ENCODE measurements at places on chromosomes 5 and 9. TPM values are rescaled to one million over a fixed set of nuclear protein-coding genes. Genes with fewer than 3 reads are reported as not detected.
A peak's percentile ranks its signal among the peaks of the same experiment; 100 is the strongest.

The PDE6A gene
- not detected for total RNA-seq

The KCNV2 gene
- not detected for total RNA-seq

The NXNL2 gene
- not detected for total RNA-seq

The GNA14 gene
- not detected for total RNA-seq

The C5orf46 gene
- total RNA-seq, result not detected

The ORM1 gene
- not detected for total RNA-seq

The SAPCD2 gene
- total RNA-seq, result 0.81 TPM

DNA sequence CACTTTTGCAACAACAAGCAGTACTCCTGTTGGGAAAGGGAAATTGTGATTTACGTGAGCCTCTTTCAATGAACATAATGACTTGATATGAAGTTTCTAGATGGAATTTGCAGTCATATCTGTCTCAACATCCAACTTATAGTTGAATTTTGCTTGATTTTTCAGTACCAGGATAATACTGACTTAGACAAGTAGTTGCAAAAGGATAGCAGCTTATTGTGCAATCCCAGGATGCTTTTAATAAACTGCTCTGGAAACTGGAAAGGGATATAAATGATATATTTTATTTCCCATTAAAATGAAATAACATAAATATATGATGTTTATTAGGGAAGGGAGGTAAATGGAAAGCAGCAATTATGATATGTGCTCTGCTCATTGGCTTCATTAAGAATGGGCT lies 174.4 kb upstream of the RGMB start:
- DNase-seq, result no peak

- DNase-seq, result no peak
These were observed 7.1 kb downstream of the LRRC26 start for GRCh38 chr9:137162505-137163364.

- DNase-seq, result no peak
These were observed 52.5 kb upstream of the SLC2A8 start for GRCh38 chr9:127344368-127345000.

DNA sequence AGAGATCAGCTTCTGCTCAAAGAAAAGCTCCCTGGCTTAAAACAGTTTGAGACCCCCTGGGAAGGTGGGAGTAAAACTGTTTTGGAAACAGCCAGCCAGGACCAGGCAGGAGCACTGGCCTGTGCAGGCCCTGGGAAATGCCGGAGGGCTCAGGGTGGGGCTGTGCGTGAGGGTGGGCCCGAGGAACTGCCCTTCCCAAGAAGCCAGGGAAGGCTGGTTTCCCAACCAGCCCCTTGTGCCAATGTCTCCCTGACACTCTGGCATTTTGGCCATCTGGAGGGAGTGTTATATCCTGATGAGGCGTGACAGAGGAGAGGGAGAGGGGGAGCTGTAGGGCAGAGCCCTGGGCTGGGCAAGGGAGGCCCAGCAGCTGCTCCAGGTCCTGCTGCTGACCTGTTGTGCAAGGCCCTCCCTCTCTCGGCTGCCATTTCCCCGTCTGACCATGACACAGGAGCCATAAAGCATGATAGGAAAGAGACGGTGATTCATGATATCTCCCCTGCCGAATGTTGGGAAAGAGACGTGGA lies 16.1 kb downstream of the OLFML2A start:
- DNase-seq, result no peak

DNA sequence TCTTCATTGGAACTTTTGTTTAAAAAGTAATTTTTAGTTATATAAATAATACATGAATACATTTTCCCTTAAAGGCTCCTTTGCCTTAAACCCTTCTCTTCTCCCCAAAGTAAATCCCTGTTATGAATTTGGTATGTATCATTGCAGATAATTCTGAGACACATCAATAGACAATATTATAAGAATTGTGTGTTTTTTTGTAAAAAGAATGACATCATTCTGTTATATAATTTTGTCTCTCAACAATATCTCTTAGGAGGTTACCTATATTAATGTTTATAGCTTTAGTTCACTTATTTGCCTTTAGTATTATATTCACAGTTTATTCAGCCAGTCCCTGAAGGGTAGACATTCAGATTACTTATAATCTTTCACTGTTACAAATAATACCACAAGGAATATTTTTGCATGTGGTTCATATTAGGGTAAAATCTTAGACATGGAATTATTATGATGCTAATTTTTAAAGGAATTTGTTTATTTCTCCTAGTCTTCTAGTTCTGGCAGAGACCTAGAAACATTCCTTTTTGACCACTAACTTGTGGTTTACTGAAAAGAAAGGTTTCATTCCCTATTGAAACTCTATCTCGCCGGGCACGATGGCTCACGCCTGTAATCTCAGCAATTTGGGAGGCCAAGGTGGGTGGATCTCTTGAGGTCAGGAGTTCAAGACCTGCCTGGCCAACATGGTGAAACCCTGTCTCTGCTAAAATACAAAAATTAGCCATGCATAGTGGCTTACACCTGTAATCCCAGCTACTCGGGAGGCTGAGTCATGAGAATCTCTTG lies 105.6 kb downstream of the KCTD16 start:
- no peak for DNase-seq

DNA sequence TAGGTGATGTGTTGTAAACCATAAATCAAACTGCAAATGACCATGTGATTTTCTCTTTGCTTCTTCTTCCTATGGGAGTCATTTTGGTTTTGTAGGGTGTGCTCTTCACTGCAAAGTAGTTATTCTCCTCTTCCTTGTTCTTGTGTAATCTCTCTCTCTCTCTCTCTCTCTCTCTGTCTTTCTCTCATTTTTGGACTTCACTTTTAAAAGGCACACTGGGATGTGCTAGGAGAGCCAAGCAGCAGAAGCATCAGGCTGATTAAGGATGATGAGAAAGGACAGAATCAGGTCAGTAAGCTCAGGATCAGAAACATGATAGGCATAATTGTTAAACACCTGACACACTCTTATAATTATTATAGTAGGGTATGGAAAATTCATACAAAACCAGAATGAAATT lies 505.3 kb upstream of the ZNF608 start:
- no peak for DNase-seq

DNA sequence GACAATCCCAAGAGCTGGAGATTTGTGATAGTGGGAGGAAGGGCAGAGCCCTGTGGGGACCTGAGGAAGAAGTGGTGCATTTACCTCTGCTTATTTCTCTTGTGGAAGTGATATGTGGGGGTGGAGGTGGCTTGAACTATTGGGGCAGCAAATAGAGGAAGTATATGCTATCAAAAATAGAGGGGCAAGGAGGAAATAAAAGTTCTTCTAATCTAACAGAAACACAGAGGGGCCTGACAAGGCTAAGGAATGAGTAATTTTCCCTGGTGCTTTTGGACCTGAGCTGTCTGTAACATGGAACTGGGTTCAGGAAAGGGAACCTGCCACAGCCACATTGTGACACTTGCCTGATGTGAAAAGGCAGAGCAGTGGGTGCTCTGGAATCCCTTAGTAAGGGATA lies 378.6 kb upstream of the KLF4 start:
- DNase-seq, result no peak

DNA sequence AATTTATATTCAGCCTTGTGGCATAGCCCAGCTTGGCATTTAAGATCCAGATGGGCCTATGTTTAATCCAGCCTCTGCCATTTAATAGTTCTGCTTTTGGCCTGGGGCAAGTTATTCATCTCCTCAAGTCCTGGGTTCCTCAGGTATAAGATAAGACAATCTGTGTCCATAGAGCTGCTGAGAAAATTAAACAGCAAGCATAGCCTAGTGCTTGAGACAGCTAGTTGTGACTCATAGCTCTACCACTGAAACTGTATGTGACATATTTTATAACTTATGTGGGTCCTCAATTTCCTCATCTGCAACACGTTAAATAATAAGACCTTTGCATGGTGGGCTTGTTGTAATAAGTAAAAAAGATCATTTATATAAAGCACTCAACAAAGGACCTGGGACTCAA lies 53.3 kb upstream of the ATP10B start:
- no peak for DNase-seq

GRCh38 chr5:176799488-176799887 lies 10.9 kb upstream of the UNC5A start:
- no peak for DNase-seq

- no peak for DNase-seq
These were observed 307.1 kb downstream of the PRR16 start for GRCh38 chr5:120771202-120771601.

- peak; percentile 31 for DNase-seq
These were observed 608.6 kb upstream of the DAB2 start for GRCh38 chr5:40033411-40033810.

GRCh38 chr5:94901191-94901979 lies 282.9 kb downstream of the SLF1 start:
- no peak for DNase-seq

DNA sequence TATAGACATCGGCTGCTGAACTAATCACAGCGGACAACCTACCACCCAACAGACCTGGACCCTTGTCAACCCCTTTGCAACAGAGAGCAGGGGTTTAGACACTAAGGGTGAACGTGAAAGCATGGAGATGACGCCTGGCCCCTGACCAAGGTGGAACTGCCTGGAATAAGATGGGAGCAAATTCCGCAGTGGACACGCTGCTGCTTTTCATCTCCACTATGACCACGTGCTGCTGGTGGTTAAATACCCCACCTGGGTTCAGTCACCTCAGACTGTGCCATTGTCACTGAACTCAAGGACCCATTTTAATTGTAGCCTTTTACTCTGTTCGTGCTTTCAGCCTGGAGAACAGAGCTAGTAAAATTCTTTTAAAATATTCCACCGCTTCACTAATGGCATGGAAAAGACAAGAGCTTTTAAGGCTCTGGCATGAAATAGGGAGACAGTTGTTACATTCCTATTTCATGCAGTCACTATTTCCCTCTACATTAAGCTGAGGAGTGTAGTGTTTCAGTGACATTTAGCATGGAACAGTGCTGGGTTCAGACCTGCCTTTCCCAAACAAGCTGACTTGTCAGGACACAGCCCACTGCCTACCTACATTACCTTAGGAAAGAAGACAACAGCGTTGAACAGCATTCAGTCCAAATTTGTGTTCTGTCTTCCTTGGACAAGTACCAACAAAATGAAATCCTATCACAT lies 96.8 kb downstream of the ANKRD18B start:
- DNase-seq, result no peak

DNA sequence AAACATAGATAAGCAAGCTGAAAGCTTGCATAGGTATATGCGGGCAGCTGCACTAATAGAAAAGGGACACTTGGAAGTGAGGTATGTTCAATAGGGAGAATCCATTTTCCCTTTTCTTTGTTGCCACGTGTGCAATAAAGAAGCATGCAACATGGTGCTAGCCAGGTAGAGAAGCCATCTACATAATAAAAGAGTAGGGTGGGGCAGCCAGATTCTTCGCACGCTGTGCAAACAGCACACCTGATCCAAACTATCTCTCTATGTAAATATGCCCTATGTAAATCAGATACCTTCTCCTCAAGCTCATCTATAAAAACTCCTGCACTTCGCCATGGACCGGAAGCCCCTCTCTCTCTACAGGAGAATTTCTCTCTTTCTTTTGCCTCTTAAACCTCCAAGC lies 91.9 kb upstream of the C9orf72 start:
- no peak for DNase-seq

GRCh38 chr5:65481635-65482295 lies at the start of gene ADAMTS6:
ADAMTS6 (minus strand) TSS chr5:65481920; CDS start chr5:65473673, 8,247 bp downstream.
- peak; percentile 61 for DNase-seq

- DNase-seq, result no peak
These were observed 9.9 kb downstream of the RBM27 start for GRCh38 chr5:146213210-146213826.

GRCh38 chr5:120778491-120779484 lies 314.7 kb downstream of the PRR16 start:
- DNase-seq, result no peak

GRCh38 chr5:105428451-105429380 lies 1866.1 kb upstream of the NUDT12 start:
- DNase-seq, result no peak

DNA sequence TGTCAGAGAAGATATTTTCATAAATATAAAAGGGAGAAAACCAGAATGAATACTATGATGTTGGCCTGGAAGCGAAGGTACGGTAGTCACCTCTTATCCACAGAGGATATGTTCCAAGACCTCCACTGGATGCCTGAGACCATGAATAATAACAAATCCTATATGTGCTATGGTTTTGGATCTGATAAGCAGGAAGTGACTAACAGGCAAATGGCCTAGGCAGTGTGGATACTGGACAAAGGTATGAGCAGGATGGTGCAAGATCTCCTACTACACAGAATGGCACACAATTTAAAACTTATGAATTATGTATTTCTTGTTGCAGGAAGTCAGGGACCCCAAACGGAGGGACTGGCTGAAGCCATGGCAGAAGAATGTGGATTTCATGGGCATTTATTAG lies 48.2 kb downstream of the ADAMTS12 start:
- no peak for DNase-seq

DNA sequence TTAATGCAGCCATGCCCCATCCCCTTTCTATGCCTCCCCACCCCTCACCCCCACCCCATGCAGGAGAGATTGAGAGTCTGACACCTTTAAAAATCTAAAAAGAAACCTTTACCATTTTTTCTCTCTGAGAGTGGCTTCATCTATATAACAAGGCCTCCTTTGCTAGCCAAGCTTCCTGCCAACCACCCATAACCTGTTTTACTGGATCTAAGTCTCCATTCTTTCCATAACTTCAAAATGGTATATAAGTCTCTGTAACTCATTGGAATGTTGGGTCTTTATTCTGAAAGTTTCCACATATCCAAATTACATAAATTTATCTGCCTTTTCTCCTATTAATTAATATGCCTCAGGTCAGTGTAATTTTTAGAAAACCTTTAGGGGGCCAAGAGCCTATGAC lies 1174.0 kb downstream of the MAT2B start:
- no peak for DNase-seq

- no peak for DNase-seq
These were observed 22.5 kb downstream of the PSAT1 start for GRCh38 chr9:78319197-78320029.

DNA sequence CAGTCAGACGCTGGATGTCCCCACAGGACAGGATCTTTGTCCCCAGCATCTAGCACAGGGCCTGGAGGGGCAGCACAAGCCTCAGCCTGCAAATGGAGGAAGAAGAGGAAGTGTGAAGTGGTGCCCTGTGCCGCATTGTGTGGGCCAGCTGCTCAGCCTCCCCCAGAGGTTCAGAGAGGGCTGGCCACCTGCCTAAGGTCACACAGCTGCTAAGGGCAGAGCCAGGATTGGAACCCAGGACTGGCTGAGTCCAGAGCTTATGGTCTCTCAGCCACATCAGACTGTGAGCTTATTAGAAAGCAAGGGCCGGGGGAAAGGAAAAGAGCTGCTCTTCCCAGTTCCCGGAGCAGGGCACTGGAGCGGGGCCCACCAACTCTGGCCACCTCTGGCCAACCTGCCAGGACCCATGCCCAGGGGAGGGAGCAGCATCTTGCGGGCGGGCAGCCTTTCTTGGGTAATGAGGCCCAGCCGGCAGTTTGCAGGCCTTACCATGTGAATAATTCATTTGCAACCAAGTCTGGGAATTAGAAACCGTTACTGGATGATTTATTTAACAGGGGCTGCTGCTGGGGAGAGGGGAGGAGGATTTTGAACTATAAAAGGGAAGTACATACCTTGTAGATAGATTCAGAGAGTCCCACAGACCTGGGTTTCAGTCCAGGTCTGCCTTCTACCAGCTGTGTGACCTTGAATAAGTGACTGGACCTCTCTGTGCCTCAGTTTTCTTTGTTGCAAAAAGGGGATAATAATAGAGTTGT lies 11.6 kb upstream of the CRB2 start:
- DNase-seq, result no peak

- no peak for DNase-seq
These were observed 26.7 kb upstream of the IRX4 start for GRCh38 chr5:1909346-1909985.

GRCh38 chr5:124648902-124649467 lies 97.5 kb downstream of the ZNF608 start:
- no peak for DNase-seq

GRCh38 chr5:132383261-132383660 lies 13.8 kb downstream of the SLC22A5 start:
- DNase-seq, result no peak

GRCh38 chr9:122030357-122030756 lies 62.8 kb downstream of the TTLL11 start:
- no peak for DNase-seq

All from activated B cell treated with CpG ODN at 0.5 μM for 24 hours (primary cell).